ENCODE measurements at places on chromosomes 2 and 18. TPM values are rescaled to one million over a fixed set of nuclear protein-coding genes. Genes with fewer than 3 reads are reported as not detected.

Gene RPIA
- 8.5 TPM for total RNA-seq

Gene AAK1
- total RNA-seq: 45.1 TPM

Gene FAM237A
- not detected for total RNA-seq

Gene CCDC74A
- total RNA-seq: 3.6 TPM

Gene DES
- 1.5 TPM for total RNA-seq

Gene MARCHF4
- 0.37 TPM for total RNA-seq

Gene SDC1
- total RNA-seq: 25.7 TPM

Gene DSG2
- 25.6 TPM for total RNA-seq

Gene HOXD4
- total RNA-seq: 0.31 TPM

Gene CCDC74B
- total RNA-seq: 0.34 TPM

DNA sequence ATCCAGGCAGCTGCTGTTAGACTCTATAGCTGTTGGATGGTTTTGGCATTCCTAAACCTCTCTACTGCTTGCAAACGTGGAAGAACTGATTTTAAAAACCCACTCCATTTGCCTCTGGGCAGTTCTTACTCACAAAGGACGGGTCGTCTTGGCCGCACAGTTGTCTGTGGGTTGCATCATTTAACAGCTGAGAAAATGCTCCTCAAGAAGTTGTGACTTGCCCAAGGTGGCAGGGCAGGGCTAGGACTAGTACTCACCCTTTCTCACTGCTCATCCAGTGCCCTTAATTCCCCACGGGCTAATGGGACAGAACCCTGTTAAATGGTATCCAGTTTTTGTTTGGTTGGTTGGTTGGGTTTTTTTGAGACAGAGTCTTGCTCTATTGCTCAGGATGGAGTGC is 997 bp upstream of the DRC1 start:
- DNase-seq: no peak

DNA sequence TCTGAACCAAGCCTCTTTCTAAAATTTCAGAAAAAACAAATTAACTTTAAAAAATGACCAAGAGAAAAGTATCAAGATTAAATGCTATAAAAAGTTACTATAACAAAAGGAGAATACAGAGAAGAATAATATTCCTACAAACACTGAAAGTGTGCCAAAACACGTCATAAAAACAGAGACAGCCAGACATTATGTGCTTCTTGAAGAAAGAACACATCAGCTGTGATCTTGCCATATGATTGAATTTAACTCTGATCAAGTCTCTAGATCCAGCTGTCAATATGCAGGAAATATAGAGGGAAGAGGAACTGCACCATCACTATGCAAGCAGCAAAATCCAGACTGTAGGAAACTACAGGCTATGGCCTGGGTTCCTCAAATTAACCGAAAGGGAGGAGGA is 33.7 kb upstream of the COL5A2 start:
- no peak for DNase-seq

GRCh38 chr2:95383635-95384027 is 18.9 kb upstream of the FAHD2A start:
- peak; percentile 44 for DNase-seq

GRCh38 chr2:229118336-229118735 is 152.8 kb downstream of the PID1 start:
- DNase-seq: no peak

GRCh38 chr2:105880637-105881036 is 135.9 kb downstream of the NCK2 start:
- DNase-seq: no peak

GRCh38 chr18:49008156-49008555 is 57.4 kb upstream of the SMAD7 start:
- DNase-seq: no peak

GRCh38 chr2:54591551-54591950 is 131.9 kb upstream of the EML6 start:
- no peak for DNase-seq

DNA sequence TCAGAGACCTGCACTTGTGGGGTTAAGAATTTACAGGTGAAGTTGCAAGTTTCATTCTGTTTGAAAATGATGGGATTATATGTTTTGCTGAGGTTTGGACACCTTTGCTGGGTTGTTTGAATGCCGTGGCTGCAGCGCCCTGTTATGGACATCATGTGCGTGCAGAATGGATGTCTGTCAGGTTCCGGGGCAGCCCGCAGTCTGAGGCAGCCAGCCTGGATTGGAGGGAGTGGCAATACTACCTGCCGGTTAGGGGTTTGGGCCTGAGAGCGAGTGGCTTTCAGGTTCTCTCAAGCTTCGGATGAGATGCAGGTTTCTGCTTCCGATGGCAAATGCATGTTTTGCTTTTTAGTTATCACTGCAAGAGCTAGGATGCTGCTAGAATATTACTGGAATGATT is 1.1 kb downstream of the CASP8 start:
- DNase-seq: no peak

- DNase-seq: no peak
These were observed 335.0 kb downstream of the NR4A2 start for GRCh38 chr2:155997538-155997937.

DNA sequence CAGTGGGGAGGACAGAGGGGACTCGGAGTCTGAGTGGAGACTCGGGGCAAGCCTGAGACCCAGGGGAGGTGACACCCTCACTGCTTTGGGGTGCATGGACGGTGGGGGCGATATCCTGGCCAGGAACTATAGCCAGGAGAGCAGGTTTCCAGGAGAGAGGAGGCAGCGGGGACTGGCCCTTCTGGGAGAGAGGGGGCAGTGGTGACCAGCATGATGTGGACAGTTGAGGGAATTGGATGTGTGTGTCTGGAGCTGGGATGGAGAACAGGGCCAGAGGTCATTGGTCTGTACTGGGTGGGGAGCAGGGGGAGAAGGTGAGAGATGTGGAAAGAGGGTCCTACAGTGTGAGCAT is 63.6 kb downstream of the ACKR3 start:
- no peak for DNase-seq

GRCh38 chr18:49819823-49820671 is 6.7 kb upstream of the ACAA2 start:
- DNase-seq: no peak

GRCh38 chr2:171307560-171307959 is 126.2 kb downstream of the METTL8 start:
- no peak for DNase-seq

DNA sequence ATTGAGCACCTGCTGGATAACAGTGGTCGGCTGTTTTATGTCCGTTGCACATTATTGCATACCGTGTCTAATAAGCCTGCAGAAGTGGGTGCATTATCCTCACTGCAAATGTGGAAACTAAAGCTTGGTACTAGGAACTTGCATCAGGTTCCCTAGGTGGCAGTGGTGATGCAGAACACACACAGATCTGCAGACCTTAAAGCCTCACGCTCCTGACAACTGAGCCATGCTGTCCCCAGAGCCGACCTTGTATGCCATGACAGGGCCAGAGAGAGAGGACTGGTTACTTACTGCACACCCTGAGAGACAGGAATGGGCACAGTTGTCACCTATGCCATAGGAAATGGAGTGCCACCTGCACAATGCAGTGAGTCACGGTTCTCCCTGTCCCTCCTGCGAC is 151.8 kb downstream of the SH3RF3 start:
- DNase-seq: no peak

DNA sequence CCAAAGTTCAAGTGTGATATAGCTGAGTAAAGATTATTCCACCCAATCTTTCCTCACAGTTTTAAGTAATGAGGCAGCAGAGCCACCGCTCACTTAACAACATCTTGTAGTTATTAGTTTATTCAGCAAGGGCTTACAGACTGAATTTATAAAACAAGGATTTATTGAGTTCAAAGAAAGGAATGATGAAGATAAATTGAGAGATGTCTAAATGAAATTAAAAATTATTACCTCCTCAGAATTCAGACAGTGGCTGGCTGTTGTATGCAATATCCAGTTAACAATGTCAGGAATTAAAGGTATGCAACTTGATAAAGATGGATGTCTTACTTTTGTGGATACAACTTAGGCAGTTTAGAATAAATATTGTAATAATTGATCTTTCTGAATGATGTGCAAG is 927.3 kb upstream of the CDH2 start:
- DNase-seq: no peak

DNA sequence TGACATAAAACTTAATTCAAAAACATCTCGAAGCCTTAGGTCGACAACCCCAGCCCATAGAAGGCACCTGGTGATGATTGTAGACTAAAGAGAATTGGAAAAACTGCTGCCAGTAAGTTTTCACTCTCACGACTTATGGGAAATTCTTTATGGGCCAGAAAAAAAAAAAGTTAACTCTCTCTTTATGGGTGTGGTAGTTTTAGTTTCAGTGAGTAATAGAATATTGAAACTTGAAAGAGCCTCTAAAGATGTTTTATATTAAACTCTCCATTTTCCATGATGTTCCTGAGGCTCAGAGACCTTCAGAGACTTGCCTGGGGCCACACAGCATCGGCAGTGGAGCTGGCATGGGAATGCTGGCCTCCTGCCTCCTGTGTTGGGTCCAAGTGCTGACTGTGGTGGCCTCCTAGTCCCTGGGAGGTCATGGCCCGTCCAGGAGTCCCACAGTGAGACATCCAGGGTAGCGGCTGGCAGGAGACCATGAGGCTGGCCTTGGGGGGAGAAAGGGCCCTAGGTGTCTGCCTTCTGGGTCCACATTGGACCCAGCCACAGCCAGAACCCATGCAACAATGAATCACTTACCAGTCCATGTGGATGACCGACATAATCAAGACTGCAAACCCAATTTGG is 158.9 kb downstream of the SEPTIN10 start:
- DNase-seq: peak; percentile 22

DNA sequence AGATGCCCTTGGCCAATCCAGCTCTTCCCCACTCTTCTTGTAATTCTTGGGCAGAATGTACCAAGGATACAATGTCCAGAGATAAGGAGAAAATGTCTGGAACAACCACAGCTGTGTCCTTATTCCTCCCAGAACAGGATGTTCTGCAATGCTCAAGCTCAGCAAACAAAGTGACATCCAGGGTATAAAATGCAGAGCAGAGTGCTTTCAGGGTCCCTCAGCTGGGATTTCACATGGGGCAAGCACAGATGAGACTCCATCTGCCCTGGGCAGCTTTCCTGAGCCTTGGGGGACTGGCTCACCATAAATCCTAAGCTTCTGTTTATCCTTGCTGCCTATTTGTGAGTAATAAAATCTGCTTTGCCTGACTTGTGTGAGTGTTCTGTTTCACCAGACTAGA is 127.4 kb downstream of the VAPA start:
- no peak for DNase-seq

GRCh38 chr2:201049455-201049854 is 22.0 kb downstream of the HYCC2 start:
- DNase-seq: no peak

- DNase-seq: no peak
These were observed 9.1 kb downstream of the MFSD6 start for GRCh38 chr2:190417045-190417842.

GRCh38 chr18:23059541-23060465 is 75.5 kb upstream of the CABLES1 start:
- no peak for DNase-seq

GRCh38 chr2:20615068-20615465 is 35.8 kb downstream of the HS1BP3 start:
- no peak for DNase-seq

- DNase-seq: no peak
These were observed 367.7 kb upstream of the NETO1 start for GRCh38 chr18:73235491-73235890.

DNA sequence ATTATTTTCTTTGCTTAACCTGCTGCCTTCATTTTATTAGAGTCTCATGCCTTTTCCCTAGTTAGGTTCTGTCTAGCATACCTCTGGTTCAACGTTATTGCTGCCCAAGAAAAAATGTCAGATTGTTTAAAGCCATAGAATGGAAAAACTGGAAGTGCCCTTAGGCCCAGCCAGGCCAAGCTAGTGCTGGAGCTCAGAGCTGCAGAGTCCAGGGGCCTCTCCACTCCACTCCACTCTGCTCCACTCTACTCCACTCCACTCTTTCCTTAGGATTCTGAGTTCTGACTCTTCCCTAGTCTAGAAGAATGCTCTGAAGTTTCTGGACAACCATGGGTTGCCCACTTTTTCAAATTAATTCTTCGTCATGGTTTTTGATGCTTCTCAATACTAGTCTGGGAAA is 155.6 kb downstream of the SETBP1 start:
- no peak for DNase-seq

- DNase-seq: peak; percentile 61
These were observed 130.1 kb downstream of the NFATC1 start for GRCh38 chr18:79525556-79526467.

DNA sequence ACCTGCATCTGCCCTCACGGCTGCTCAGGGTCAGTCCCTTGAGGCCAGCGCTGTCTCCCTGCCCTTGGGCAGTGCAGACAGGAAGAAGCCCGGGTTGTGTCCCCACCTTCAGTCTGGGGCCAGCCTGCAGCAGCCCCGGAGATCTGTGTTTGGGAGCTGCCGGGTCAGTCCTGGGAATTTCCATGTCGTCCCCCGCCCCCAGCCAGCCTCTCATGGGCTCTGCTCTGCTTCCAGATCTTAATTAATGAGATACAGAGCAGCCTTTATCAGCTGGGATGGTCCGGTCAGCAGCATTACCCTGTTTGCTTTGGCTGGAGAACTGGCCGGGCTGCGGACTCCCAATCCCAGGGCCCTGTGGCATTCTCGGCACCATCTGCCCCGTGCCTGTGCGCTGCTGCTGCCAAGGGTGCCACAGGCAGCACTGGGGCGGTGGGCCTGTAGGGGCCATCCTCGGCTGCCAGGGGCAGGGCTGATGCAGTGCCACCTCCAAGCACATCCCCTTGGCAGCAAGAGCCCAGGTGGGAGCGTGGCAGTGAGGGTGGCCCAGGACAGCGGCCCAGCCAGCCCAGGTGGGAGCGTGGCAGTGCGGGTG is 2.4 kb downstream of the BOK start:
- DNase-seq: peak; percentile 73

GRCh38 chr18:73893880-73894279 is 253.8 kb downstream of the FBXO15 start:
- DNase-seq: no peak

- no peak for DNase-seq
These were observed 105.8 kb downstream of the PLB1 start for GRCh38 chr2:28601616-28602015.

DNA sequence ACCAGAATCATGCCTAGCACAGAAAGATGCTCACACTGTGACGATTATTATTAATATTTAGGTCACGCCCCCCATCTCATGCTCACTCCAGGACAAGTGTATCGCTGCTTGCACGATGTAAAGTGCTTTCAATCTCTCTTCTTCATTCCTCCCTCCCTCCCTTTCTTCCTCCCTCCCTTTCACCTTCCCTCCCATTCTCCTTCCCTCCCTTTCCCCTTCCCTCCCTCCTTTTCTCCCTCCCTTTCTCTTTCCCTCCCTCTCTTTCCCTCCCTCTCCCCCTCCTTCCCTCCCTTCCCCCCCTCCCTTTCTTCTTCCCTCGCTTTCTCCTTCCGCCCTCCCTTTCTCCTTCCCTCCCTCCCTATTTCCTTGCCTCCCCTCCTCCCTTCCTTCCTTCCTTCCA is 19.6 kb downstream of the TGOLN2 start:
- no peak for DNase-seq
